ENCODE measurements at places on chromosomes 16 and 17. TPM values are rescaled to one million over a fixed set of nuclear protein-coding genes. Genes with fewer than 3 reads are reported as not detected.

DNA sequence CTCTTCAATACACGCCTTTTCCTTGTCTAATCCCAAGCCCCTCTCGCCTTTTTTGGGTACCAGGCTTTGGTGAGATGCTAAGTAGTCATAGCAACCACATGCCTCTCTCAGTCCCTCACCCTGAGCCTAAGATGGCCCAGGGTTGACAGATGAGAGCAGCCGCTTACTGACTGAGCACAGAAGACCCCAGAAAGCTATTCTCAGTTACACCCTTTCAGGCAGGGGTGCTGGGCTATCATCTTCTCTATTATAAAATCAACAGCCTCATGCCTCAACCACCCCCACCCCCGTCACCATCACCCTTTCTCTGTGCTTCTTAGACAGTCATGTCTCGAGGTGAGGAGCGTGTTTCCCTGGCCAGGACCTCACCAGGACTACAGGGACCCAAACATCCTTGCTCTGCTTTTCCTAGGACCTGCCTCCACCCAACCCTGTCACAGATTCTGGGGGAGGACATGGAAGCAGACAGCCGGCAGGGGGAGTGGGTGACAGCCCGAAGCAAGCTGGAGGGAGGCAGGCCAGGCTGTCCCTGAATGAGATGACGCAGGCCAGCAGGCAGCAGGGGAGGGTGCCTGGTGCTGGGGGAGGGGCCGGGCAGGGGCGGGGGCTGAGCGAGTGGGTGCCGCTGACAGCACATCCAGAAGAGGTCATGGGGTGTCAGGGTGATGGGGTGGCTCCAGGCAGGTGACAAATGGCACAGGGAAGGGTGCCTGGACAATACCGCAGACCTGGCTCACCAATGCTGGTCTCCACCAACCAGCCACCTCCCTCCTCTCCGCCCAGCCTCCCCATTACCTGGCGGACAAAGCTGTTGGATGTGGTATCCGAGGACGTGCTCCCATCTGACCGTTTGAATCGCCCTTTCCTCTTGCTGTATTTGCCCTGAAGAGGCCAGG lies 3.1 kb downstream of the CACNB1 start:
- no peak for DNase-seq
- no peaks in the 10 kb centered on the region for H3K27me3 ChIP-seq
- H3K4me1 ChIP-seq = peaks cover 23% of the 10 kb centered on the region
- H3K4me3 ChIP-seq = no peak overlapping the region
- H3K27ac ChIP-seq = no peak overlapping the region

DNA sequence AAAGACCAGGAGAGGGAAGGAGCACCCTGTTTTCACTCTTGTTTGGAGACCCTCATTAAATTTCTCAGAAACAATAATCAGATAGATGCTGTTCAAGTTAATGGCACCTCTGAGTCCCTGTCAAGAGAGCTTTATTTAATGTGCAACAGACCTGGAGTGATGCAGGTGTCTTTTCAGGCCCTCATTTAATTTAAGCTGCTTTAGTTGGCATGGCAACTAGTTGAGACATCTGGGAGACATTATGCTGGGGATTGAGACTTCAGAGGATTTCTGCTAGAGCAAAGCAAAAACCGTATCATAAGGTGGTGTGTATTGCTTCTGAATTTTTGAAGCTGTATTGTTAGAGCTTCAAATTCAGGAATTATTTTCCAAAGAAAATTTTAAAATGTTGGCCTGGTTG lies 108.5 kb downstream of the NLK start:
- H3K36me3 ChIP-seq = no peaks in the 10 kb centered on the region
- H3K4me1 ChIP-seq = no peaks in the 10 kb centered on the region
- no peak for DNase-seq
- no peak overlapping the region for H3K27ac ChIP-seq

DNA sequence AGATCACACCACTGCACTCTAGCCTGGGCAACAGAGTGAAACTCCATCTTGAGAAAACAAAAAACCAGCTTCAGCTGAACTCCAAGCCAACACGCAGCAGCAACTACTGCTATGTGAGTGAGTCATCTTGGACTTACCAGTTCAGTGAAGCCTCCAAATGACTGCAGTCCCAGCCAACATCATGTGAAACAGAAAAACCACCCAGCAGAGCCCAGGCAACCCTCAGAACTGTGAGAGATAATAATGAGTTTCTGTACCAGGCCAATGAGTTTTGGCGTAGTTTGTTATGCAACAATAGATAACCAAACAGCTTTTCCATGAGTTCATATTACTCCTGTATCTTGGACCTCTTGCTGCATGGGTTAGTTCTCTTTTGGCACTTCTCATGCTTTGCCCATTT lies 23.3 kb downstream of the PHF12 start:
- H3K4me3 ChIP-seq = no peak overlapping the region
- peak overlapping the region; percentile 88 for H3K27ac ChIP-seq
- H3K36me3 ChIP-seq = peaks cover 4% of the 10 kb centered on the region

- no peak overlapping the region for H3K27ac ChIP-seq
- no peaks in the 10 kb centered on the region for H3K36me3 ChIP-seq
- no peak overlapping the region for H3K4me3 ChIP-seq
- H3K27me3 ChIP-seq = no peaks in the 10 kb centered on the region
These were observed 262.7 kb upstream of the KCNJ16 start for GRCh38 chr17:69812240-69812837.

GRCh38 chr17:78387977-78388941 lies 9.8 kb downstream of the PGS1 start:
- H3K36me3 ChIP-seq = no peaks in the 10 kb centered on the region
- H3K27ac ChIP-seq = peak overlapping the region; percentile 51
- H3K27me3 ChIP-seq = no peaks in the 10 kb centered on the region
- peaks cover 60% of the 10 kb centered on the region for H3K4me1 ChIP-seq
- no peak overlapping the region for H3K4me3 ChIP-seq

Gene TEDC2
- 1.1 TPM for total RNA-seq

Gene P2RX5
- 13.2 TPM for total RNA-seq

Gene NOL3
- 1.4 TPM for total RNA-seq

Gene MYH1
- total RNA-seq = not detected

Gene CBX1
- total RNA-seq = 33.5 TPM

Gene ALDH3A1
- total RNA-seq = 0.61 TPM

All from naive thymus-derived CD4-positive, alpha-beta T cell (primary cell).